Thyroid gland (tissue), 4 donors: ENCODE measurements at places on chromosomes 16 and 17.

DNA sequence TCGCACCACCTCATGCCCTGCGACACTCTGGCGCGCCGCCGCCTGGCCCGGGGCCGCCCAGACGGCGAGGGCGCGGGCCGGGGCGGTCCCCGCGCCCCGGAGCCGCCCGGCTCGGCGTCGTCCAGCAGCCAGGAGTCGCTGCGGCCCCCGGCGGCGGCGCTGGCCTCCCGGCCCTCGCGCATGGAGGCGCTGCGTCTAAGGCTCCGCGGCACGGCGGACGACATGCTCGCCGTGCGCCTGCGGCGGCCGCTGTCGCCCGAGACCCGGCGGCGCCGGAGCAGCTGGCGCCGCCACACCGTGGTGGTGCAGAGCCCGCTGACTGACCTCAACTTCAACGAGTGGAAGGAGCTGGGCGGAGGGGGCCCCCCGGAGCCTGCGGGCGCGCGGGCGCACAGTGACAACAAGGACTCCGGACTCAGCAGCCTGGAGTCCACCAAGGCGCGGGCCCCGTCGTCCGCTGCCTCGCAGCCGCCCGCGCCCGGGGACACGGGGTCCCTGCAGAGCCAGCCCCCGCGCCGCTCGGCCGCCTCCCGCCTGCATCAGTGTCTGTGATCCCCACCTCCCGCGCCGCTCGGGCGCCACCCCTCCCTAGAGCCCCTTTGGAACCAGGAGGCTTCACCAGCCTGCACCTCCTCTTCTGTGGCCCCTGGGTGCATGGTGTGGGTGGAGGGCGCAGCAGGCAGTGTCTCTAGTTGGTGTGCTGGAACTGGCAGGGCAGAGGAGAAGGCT lies 82.3 kb downstream of the ARHGAP23 start:
- peak; percentile 37 for DNase-seq

GRCh38 chr17:45383003-45383402 lies 49.7 kb downstream of the ARHGAP27 start:
- DNase-seq: no peak

DNA sequence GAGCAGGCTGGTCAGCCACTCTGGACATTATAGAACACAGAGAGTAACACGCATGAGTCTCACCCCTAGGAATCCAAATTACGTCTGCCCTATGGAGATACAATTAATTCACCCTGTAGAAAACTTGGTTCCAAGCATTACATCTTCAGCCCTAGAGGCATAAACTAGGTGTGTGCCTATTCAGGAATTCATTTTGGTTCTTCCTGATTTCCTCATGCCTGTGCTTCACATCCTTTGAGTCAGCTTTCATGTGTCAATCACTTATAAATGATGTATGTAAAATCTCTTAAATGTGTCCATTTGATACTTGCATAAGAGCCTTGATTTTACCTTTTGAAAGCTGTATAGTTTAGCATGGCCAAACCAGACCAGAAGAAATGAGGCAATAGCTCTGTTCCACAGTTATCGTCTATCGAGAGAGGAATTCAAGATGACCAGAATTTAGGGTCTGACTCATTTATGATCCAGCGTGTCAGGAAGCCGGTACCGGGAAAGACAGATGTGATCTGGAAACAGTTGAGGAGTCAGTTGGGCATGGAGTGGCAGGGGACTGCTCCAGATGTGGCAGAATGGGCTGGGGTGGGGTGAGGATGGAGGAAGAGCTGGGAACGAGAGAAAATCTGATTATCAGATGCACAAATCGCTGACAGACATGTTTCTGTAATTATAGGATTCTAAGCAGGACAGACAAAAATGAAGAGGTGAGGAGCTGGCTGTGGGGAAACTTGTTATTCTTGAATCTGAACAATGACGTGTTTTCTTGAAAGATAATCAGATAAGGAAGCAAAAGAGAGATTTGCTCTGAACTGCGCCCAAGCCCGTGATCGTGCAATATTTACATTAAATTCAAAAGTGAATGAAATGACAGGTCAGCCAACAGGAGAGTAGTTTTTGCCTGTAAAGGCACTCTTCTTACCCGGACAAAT lies 76.7 kb downstream of the C16orf95 start:
- DNase-seq: no peak

DNA sequence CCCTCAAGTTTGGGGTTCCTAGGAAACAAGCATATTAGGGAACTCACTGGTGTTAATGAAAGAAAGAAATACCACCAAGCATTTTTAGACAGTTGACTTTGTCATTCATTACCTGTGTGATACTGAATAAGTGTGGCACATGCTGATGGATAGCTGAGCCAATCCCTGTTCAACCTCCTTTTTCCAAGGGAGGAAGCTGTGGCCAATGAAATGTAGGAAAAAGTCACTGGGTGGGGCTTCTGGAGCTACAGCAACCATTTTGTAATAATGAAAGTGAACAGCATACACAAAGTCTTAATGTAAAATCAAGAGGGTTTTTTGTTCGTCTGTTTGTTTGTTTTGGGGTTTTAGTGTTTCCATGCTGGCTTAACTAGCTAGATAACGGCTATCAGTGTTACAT lies 254.3 kb upstream of the SALL1 start:
- no peak for DNase-seq

GRCh38 chr17:80822700-80823410 lies 168.8 kb upstream of the CHMP6 start:
- DNase-seq: no peak

DNA sequence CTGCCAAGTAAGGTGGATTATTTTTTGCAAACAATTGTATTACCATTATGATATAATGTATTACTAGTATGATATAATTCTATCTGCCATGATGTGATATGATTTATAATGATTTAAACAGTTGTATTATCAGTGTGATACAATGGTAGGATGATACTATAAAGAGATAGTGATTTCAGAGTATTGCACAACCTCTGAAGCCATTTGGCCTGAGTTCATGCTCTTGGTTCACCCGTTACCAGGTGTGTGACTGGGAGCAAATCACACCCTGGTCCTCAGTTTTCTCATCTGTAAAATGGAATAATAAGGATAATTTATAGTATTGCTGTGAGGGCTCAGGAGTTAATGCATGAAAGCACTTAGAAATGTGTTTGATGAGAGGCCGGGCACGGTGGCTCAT lies 905.0 kb upstream of the RBFOX1 start:
- DNase-seq: no peak

DNA sequence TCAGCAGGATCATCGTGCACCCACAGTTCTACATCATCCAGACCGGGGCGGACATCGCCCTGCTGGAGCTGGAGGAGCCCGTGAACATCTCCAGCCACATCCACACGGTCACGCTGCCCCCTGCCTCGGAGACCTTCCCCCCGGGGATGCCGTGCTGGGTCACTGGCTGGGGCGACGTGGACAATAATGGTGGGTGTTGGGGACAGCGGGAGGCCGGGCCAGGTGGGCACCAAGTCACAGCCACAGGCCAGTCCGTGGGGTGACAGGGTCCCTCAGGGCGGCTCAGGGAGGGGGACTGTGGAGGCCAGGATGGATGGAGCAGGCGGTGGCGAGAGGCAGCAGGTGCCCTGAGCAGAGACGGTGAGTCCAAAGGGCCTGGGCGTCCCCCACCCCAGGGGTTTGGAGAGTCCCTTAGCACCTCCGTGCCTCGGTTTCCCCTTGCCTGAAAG lies 1.0 kb downstream of the TPSD1 start:
- DNase-seq: no peak

GRCh38 chr17:49600949-49601348 lies 25.3 kb downstream of the NXPH3 start:
- DNase-seq: no peak

GRCh38 chr17:81127526-81128177 lies 37.7 kb upstream of the PVALEF start:
- DNase-seq: no peak

DNA sequence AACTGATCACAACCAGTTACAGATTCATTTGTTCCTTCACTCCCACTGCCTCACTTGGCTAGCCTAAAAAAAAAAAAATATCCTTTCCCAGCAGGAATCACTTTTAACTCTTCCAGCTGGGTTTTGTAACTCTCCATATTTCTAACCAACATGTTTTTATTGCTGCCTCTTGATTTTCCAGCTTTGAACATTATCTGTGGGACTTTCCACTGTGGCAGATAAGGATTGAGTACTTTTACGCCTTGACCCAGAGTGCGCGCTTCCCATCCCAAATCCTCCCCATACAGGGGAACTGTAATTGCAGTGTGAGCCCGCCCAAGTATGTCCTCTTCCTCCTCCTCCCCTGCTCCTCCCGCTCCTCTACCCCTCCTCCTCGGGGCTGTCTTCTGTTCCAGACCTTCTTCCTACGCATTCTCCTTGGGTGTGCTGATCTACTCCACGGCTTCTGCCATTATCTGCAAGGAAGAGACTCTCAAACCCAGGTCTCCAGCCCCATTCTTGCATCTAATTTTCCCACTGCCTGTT lies 43.4 kb downstream of the CYB5D2 start:
- DNase-seq: no peak

GRCh38 chr16:87667946-87668345 lies 65.6 kb downstream of the JPH3 start:
- DNase-seq: no peak

DNA sequence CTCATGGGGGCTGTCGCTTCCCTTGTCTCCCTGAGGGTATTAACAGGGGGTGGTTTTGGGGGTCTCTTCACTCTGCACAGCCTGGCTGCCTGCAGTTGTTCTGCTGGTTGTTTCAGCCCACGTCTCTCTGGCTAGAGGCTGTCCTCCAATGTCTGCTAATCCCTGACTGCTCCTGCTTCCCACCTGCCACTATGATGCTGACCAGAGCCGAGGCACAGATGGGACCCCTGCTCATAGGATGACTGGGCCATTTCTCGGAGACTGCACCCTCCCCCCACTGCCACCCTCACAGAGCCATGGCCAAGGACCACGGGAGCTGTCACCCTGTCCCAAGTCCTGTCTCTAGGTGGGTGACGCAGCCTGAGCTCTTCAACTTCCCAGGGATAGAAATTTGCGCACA lies 1.6 kb upstream of the ACSF3 start:
- DNase-seq: no peak

DNA sequence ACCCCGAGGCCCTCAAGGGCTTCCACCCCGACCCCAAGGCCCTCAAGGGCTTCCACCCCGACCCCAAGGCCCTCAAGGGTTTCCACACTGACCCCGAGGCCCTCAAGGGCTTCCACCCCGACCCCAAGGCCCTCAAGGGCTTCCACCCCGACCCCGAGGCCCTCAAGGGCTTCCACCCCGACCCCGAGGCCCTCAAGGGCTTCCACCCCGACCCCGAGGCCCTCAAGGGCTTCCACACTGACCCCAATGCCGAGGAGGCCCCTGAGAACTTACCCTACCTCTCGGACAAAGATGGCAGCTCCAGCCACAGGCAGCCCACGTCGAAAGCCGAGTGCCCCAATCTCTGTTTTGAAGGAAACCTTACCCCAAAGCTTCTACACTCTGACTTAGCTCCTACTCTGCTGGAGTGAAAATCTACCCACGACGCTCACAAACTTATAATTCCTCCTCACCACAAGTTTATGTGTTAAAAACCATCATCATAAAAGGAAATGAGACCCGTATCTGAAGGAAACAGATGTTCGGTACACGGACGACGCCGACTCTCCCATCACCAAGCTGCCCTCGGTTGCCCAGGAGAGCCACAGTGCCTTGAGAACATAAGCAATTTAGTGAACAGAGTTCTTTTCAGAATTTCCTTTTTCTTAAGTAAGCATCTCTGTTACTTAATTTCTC lies 61.2 kb upstream of the RPH3AL start:
- DNase-seq: no peak

DNA sequence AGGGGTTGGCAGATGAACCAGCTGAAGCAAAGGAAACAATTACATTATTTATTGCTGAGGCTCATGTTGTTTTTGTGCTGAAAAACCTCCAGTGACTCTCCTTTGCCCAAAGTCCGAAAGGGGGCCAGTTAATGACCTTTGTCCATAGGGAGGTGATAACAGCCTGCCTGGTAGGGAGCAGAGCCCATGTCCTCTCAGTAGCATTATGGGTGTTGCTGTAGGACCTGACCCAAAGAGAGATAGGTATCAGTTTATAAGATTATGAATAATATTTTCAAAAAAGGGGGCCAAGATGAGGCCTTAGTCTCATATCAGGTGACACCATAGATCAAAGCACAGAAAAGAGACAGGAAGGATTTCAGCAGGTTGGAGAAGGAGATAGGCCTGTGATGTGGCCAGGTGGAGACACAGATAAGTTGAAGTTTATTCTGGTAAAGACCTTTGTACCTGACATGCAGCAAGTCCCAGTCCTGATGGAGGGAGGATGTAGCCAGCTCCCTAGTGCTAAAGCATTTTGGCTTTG lies 55.1 kb downstream of the CENPV start:
- DNase-seq: no peak

DNA sequence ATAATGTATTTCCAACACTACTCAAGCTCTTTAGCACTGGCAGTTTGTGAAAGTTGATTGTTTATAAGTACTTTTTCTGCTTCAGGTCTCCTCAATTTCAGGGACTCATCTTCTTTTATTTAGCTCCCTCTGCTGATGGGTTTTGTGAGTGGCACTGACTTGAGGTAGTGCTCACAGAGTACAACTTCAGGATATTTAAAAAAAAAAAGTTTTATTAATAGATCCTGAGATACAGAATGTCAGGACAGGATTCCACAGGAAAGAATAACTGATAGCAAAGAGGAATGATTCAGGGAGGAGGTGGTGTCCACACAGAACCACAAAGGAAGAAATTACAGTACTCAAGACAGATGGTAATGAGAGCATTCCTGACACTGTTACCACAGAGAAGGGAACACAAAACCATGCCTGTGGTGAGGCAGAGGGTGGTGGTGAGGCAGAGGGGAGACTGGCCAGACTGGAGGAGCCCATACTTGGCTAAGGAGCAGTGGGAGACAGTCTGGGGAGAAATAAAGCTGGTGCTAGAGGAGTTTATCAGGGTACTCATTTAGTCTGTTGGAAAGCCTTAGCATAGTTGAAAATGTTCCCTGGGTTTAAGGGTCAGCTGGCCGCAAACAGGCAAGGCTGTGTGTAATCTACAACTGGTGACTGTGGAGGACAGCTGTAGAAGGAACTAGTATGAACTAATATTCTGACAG lies 63.7 kb downstream of the SPAG9 start:
- peak; percentile 42 for DNase-seq

- DNase-seq: peak; percentile 51
Observed at GRCh38 chr16:67535201-67535600, 6.6 kb downstream of the RIPOR1 start.

DNA sequence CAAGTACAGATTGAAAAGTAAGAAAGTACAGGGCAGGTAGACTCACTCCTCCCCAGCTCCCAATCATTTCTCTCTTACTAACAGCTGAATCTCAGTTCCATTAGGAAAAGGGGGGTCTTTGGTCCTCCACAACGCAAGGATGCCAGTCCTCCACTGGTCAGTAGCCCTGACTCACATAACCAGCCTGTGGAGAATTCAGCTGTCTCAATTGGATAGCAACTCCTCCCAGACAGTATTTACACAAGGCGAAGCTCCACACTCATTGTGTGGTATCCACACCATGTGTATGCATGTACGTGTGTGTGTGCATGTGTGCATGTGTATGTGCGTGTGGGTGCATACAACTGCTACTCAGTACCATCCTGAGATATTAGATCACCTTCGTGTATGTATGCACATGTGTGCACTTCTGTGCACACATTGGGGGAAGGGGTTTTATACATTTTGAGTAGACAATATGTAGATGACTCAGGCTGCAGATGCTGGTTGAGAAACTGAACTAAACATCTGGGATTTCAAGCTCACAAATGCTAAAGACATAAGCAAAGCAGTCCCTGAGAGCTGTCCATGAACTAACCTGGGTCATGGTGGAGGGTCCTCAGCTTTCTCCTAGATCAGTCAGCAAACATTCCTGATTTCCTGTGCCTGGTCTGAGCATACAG lies 240.1 kb downstream of the SLC39A11 start:
- no peak for DNase-seq
